Common myeloid progenitor, CD34-positive (primary cell): ENCODE measurements at places on chromosomes 5 and 9.

DNA sequence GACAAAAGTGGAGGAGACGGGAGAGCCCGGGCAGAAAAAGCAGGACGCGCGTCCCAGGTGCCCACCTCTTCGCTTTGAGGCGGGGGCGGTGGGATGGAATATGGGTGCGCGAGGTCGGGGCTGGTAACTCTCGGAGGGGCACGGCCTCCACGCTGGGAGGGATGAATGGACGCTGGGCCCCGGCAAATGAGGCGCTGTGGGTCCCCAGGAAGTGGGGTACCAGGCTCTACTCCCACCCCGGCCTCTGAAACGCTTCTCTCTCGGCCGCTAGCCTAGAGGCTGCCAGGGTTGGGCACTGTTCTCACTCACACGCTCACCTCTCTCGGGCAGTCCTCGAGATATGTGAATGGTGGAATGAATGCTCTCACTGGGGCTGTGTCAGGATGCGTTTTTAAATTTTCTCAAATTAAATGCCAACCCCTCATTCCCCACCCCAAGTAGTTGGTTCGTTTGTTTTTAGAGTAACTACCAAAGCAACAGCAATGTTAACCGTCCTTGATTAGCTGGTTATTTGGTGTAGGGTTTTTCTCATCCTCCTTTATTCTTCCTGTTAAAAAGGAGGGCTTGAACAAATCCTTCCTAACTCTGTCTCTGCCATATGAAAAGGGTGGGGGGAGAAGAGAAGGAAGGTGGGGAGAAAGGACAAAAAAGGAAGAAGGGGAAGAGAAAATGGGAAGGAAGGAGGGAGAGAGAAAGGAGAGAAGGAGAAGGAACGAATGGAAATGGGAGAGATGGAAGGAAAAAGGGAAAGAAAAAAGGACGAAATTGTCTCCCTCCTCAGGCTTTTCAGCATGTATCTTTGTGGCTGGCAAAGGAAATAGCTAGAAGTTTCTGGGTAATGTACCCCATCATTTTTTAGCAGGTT lies 1.3 kb upstream of the EBF1 start:
- no peak for DNase-seq

GRCh38 chr5:87151547-87151946 lies 116.1 kb upstream of the RASA1 start:
- DNase-seq: peak; percentile 63

GRCh38 chr5:6273090-6273735 lies 105.1 kb downstream of the MED10 start:
- DNase-seq: no peak

GRCh38 chr5:172699999-172700364 lies 58.9 kb downstream of the NEURL1B start:
- DNase-seq: no peak

GRCh38 chr5:52751137-52751536 lies 36.6 kb upstream of the ITGA1 start:
- no peak for DNase-seq

- DNase-seq: no peak
These were observed 1717.1 kb downstream of the EFNA5 start for GRCh38 chr5:105953616-105954015.

- no peak for DNase-seq
These were observed 48.9 kb downstream of the SEMA6A start for GRCh38 chr5:116525674-116526073.

- DNase-seq: peak; percentile 87
These were observed 166.8 kb downstream of the ARHGEF28 start for GRCh38 chr5:73792687-73793320.

DNA sequence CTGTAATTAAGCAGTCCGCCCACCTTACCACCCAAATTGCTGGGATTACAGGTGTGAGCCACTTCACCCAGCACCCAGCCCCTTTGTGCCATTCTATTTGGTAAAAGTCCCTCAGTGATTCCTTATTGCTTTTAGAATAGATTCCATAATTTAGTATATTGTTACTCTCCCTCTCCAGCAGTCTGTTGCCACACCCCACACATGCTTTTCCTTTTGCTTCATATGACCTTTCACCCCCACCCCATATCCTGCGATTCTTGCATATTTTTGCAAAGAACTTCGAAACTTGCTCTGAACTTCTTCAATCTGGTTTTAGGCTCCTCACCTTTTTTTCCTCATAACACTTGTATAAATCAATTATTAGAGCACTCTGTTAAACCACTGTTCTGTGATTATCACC lies 100.2 kb downstream of the MTREX start:
- no peak for DNase-seq

- no peak for DNase-seq
These were observed 182.3 kb downstream of the C9orf152 start for GRCh38 chr9:110025551-110026170.

- no peak for DNase-seq
These were observed 13.1 kb downstream of the LPCAT1 start for GRCh38 chr5:1510631-1511030.

DNA sequence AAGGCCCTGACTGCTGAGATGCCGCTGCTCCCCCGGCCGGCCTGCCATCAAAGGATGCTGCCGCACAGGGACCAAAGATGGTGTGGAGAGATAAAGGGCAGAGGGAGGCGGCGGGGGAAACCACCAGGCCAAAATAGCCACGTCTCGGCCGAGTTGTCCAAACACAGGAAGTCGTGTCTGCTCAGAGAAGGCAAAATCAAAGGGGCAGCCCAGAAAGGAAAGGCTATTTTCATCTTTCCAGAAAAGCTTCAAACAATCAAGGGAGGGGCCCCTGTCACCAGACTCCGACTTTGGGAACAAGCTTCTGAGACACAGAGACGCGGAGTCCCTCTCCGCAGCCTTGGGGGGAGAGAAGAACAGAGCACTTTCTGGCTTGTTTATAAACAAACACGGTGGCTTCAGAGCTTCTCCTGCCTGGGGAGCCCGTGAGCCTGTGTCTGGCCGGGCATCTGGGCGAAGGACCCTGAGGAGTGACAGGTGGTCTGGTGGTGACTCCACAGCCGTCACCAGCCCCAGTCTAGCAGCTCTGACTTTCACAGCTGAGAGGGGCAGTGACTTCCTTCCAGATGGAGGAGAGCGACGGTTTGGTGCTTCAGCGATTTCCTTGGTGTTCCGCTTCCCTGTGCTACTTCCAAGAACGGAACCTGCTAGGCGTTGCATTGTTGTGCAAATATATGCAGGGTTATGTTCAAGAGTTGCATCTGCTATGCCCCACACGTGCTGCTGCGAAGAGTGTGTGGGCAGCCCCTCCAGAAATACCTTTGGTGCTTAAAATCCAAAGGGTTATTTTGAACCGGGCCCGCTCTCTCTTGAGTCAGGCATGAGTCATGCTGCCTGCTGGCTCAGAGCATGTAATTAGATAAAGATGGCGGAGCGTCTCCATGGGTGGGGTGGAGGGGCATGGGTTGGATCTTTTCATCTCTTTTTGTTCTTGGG lies 24.0 kb downstream of the ADAMTSL2 start:
- peak; percentile 75 for DNase-seq

GRCh38 chr9:136434580-136435169 lies 5.0 kb downstream of the INPP5E start:
- DNase-seq: no peak

- no peak for DNase-seq
These were observed 140.7 kb downstream of the C9orf50 start for GRCh38 chr9:129480227-129480626.

GRCh38 chr5:132640613-132641012 lies 17.4 kb upstream of the IL13 start:
- no peak for DNase-seq

DNA sequence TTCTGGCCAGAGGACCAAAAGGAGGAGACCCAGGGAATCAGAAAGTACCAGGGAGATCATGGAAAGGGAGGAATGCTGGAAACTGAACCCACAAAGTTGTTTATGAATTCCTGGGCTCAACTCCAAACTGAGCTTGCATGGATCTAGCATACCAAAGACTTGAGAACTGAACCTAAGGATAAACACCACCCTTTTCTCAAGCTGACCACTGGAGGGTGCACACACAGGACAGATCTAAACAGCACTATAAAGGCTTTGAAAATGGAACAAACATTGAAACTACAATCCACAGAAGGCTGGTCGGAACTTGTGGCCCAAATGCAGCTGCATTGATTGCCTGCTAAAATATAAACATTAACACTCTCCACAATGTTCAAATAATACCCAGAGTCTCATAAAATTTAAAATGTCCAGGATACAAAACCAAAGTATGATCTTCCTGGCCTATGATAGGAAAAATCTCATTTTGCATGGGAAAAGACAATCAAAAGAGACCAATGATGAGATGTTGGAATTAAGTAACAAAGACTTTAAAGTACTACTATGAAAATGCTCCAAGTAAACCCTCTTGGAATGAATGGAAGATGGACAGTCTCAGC lies 15.6 kb upstream of the IRF1 start:
- peak; percentile 50 for DNase-seq

- no peak for DNase-seq
These were observed 350.8 kb downstream of the EFNA5 start for GRCh38 chr5:107319901-107320300.

GRCh38 chr9:100715100-100715380 lies 137.2 kb downstream of the CAVIN4 start:
- DNase-seq: no peak

GRCh38 chr5:78696637-78697036 lies 48.1 kb upstream of the LHFPL2 start:
- DNase-seq: no peak

- no peak for DNase-seq
These were observed 165.1 kb downstream of the RGS3 start for GRCh38 chr9:113628621-113629020.

GRCh38 chr9:121646992-121647391 lies 4.4 kb upstream of the DAB2IP start:
- DNase-seq: peak; percentile 81

GRCh38 chr9:109198736-109199382 lies 31.8 kb upstream of the FRRS1L start:
- DNase-seq: no peak

DNA sequence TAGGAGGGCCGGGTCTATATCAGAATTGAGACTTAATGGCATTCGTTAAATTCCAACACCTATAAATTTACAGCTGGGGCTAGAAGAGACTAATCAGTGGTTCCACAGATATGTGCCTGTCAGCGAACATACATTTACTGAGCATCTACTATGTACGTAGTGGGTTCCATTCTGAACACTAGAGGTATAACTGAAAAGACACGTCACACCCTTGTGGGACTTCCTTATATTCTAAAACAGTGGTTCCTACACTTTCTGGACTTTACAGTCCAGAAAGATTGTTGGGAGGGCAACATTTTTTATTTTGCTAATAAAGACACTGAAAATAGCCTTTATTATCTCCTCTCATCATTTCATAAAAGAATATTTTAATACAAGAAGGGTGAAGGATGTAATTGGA lies 140.5 kb downstream of the SCAMP1 start:
- no peak for DNase-seq

- peak; percentile 9 for DNase-seq
These were observed 508.3 kb downstream of the EBF1 start for GRCh38 chr5:158591301-158591863.

DNA sequence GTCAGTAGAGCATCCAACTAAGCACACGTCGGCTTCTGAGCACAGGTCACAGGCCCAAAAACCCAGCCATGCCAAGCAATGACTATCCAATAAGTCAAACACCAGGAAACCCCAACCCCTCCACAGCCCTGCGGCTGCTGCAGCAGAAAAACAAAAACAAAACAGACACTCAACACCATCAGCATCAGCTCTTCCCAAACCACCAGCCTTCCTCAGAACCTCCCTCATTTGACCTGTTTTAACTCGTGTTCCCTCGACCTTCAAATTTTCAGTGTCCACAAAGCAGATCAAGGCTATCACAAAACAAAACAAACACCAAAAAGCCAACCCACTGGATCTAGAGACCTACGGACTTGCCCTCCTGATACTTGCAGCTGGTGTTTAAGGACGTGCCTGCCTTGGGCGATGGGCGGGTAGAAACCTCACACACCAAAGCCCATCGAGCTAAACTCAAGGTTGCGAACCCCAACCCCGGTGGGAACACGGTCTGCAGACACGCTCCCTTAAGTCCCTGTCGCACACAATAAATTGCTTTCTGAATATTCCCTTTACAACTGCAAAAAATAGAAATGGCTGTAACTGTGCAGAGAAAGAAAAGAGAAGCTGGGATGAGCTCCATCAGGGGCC lies 247.1 kb upstream of the ANKRD55 start:
- peak; percentile 8 for DNase-seq

- no peak for DNase-seq
These were observed 49.2 kb upstream of the ERCC6L2 start for GRCh38 chr9:95826183-95826838.

- no peak for DNase-seq
These were observed 92.4 kb downstream of the MED27 start for GRCh38 chr9:131987232-131987631.

- DNase-seq: no peak
These were observed 39.4 kb downstream of the TNFAIP8 start for GRCh38 chr5:119395080-119395836.

DNA sequence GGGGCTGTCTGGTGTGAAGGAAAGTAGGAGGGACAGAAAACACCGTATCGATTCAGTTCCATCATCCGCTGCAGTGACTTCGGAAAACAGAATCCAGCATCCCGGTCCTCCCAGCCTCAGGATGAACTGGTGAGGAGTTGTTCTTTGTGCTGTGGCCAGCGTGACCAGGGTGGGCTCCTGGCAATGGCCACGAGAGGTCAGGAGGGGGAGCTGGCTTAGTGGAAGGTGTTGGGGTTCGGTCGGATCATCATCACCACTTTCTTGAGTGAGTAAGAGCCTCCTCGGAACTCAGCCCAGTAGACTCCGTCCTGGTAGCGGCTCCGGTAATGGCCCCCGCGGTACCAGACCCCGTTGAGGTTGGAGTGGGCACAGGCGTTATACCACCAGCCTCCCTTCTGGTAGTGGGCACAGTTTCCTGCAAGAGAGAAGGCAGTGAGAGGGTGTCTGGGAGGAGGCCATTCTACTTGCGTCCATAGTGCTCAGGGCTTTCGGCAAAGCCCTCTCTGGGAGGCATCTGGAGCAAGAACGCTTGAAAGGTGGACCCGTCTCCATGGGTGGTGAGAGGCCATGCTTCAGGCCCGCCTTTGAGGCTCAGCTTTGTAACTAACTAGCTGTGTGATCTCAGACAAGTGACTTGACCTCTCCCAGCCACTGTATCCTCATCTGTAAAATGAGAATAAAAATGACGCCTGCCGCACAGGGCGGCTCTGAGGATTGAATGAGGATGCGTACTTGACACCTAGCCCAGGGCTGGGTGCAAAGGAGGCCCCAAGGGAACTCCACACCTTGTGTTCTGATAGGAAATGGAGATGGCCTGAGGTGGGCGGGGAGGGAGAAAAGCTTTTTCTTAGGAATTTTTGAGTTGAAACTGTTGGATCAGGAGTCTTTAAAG lies 33.5 kb downstream of the ANGPTL2 start:
- no peak for DNase-seq

GRCh38 chr9:15837079-15837679 lies 284.3 kb downstream of the CCDC171 start:
- peak; percentile 61 for DNase-seq

DNA sequence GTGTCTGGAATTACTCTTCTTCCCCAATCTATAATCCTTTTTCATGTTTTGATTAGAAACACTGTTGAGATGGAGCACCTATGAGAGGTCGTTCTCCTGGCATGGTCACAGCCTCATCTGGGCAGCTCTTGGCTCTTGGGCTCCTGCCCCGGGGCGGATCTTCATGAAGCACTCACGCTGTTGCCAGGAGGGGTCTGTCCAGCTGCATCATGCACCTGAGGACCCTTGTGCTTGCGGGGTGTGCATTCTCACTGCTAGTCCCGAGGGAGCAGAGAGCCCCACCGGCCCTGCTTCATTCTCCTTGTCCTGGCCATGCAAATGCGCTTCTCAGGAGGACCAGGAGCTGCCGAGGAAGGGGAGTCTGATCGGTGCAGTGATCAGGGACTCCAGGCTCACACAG lies 117.6 kb upstream of the S1PR3 start:
- no peak for DNase-seq

- DNase-seq: peak; percentile 72
These were observed 206.4 kb downstream of the ENC1 start for GRCh38 chr5:74433896-74434829.
